HT-29 (cell line): ENCODE measurements at places on chromosomes 12 and 14. TPM values are rescaled to one million over a fixed set of nuclear protein-coding genes. Genes with fewer than 3 reads are reported as not detected.

DNA sequence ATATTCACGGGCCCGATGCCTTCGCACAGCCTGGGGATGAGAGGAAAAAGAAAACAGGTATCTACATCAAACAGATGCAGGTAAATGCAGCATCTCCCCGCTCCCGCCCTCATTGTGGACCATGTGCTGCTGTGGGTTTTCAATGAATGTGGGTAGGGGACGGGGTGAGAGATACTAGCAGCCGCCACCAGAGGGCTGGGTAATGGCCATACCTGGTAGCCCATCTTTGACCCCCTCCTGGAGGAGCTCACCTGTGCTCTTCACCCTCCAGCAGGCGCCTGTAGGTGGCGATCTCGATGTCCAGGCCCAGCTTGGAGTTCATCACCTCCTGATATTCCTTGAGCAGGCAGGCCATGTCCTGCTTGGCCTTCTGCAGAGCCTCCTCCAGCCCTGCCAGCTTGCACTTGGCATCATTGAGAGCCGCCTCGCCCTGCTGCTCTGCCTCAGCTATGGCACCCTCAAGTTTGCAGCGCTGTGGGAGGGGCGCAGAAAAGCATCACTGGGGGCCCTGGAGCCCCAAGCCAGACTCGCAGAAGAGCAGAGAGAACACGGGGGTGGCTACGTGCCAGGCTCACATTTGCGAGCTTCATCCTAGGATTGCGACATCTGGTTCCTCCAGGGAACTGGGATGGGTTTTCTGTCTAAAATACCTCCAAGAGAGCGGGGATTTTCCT is 10.2 kb downstream of the KRT82 start:
- peak; percentile 87 for DNase-seq

DNA sequence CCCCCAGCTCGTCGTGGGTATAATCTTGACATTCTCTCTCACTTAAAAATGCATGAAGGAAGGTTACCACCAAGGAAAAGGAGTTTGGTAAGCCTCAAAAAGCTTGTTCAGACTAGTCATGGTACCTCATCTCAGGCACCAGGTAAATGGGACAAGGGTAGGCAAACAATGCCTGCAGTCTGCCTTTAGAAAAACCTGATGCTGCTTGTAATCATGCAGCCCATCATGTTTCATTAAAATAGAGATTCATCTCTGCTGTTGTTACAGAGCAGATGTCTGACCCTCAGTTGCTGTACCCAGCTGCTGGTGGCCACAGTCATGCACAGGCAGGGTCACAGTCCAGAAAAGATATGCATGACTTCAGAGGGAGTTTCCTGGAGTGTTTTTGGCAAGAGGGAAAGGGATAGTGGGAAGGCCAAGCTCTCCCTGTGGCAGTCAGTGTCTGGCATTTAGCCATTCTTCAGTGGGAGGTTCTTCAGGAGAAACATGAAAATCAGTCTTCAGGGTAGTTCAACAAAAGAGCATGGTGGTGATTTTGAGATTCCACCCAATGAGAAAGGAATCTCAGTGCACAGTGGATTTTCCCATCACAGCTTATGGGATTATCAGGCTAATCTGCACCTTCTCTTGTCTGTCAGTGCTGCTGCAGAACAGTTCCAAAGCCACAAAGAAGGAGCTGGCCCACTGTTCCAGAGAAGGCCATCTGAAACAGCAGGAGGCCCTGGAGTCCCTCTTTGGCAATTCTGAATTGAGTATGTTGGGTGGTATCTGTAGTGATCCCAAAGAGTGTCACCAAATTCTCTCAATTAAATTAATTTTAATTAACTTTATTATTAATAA is 202.7 kb upstream of the FRMD6 start:
- no peak for DNase-seq

NTS gene
- 0.44 TPM in 1 of 2 replicates, not detected in the other for total RNA-seq

SERPINA6 gene
- 0.99 and 1.2 TPM in 2 replicates for total RNA-seq

DNA sequence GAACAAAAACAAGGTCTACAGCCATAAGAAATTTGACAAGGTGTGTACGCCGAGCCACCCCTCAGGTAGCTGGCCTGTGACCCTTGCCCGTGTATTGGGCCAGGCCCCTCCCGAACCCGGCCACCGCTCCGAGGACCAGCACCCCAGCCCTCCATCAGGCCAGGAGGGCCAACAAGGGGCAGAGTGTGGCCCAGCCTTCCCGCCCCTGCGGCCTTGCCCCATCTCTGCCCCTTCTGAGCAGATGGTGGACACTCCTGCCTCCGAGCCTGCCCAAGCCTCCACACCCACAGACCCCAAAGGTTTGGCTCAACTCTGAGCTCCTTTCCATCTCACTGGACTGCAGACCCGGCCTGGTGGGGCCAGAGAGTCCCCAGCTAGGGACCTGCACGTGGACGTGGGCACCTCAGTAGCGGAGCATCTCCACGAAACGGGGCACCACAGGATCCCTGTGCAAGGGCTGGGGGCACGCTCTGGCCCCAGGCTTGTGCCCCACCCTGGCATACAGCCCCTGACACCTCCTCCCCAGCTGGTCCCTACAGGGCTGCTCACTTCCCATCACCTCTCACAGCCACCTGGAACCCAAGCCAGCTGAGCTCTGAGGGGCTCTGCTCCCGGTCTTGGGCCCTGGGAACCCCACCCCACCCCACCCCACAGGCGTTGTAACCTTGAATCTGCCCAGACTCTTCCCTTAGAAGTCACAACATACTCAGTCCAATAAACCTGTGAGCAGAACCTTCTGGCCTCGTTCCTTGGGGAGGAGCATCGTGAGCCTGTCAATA is 3.3 kb downstream of the P2RX2 start:
- no peak for DNase-seq

GRCh38 chr12:4322726-4323125 is 1.7 kb downstream of the TIGAR start:
- no peak for DNase-seq

DNA sequence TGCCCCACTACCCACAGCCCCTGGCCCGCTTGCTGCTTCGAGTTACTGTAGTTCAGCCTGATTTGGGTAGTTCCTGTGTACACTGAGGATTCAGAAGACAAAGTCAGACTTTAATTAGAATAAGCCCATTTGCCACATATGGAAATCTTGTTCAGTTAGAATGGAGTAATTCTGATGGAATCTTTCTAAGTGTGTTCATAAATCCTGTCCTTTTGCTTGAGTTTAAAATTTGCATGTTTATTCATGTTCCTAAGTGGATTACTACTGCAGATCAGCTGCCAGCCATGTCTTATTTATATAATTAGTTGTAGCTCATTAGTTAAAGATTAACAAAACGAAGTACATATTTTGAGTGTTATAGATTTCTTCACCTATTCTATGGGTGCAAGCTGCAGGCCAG is 504.5 kb downstream of the PCNX1 start:
- DNase-seq = no peak

- DNase-seq = no peak
These were observed 9.3 kb upstream of the SERPINA5 start for GRCh38 chr14:94571950-94572349.

TMED8 gene
- total RNA-seq = 2.9 and 3.1 TPM in 2 replicates

DNA sequence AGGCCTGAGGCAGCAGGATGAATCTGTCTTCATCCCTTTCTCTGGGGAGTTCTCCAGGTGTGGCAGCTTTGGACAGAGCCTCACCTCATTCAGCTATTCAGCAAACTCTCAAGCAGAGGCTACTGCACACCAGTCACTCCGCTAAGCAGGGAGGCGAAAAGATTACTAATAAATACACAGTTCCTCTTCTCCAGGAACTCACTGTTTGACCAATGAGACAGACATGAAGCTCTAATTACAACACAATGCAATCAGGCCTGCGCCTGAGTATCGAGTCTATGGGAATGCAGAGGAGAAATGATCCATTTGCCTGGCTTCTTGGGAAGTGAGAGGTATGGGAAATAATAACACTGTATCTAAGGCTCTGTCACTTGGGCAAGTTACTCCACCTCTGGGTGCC is 178.1 kb downstream of the CRADD start:
- DNase-seq = no peak

GRCh38 chr14:23528555-23528954 is 23.0 kb downstream of the ZFHX2 start:
- DNase-seq = no peak

DNA sequence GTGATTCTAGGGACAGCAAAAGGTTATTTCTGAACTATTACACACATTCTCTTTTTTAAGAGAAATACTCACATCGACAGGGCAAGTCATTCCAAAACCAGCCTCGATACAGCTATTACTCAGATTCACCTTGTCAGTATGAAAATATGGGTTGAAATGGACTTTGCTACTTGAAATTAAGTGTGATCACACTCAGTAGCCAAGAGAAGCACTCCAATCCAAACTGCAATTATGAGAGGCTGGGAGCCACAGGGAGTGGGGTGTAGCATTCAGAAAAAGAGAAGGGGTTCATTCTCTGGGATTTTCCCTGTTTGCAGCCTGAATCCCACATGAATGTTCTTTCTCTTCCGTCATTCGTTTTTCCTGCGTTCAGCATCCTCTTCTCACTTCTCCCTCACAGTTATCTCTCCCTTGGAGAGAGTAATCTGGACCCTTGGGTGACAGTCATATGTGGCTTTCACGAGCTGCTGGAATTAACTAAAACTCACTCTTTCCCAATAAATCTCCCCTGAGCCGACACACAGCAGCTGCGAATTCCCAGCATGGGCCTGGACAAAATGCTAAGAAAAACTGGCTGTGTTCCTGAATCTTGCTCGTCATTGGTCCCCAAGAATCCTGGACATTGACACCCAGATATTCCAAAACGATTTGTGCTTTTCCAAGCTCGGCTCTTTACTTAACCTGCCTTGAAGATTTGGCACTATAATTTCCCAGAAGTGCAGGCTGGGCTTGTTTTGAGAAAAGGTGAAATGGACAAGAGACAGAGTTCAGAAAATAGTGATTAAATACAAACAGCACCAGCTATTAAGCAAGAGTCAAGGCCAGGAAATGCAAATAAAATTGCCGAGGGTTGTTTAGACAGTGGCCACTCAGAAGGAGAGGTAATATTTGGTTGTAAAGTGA is 199.5 kb upstream of the PLEKHG7 start:
- DNase-seq = no peak

PIANP gene
- total RNA-seq = not detected in 2 replicates

SMCO2 gene
- 0.16 TPM in 1 of 2 replicates, not detected in the other for total RNA-seq

ADCY6 gene
- 46.3 and 47.4 TPM in 2 replicates for total RNA-seq

GRCh38 chr14:106556665-106557289 is 1030.4 kb downstream of the TMEM121 start:
- peak; percentile 67 for DNase-seq

DNA sequence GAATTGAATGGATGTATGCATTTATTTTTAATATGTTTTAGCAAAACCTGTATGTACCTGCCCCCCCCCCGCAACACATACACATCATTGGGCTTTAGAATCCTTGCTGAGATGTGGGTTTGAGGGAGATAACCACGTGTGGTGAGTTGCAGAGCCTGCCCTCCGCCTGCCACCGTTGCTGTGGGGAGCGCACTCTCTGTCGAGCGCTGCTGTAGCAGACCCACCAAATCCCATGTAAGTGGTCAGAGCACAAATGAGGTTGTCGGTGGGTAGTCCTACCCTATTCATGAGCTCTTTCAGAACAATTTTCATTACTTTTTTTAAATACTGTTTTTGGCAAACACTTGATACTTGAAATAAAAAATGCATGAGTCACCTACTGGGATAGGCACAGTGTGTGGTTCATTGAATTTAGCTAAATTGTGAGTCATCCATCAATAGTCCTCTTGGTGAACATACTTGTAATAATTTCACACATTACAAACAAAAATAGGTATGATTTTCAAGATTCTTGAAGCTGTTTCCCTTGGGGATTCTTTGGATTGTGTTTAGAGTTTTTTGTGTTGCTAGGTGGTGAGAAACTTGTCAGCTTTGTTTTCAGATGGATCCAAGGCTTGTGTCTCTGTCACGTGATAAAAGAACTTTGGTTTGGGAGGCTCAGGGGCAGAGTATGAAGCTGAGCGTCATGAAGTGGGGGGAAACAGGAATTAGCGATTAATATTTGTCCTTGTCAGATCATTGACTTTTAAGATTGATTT is 107.6 kb downstream of the PTCSC3 start:
- no peak for DNase-seq

DNA sequence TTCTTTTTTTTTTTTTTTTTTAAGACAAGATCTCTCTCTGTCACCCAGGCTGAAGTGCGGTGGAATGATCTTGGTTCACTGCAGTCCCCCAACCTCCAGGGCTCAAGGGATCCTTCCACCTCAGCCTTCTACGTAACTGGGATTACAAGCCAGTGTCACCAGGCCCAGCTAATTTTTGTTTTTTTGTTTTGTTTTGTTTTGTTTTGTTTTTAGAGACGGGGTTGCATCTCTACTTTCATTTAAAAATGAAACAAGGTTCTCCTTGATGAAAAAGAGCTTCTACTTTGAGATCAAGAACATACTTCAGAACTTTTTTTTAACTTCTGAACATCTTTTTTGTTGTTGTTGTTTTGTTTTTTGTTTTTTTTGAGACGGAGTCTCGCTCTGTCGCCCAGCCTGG is 121.7 kb upstream of the PRB2 start:
- DNase-seq = no peak

- DNase-seq = no peak
These were observed 392.6 kb downstream of the CCDC91 start for GRCh38 chr12:28582672-28583376.

- no peak for DNase-seq
These were observed 25.4 kb downstream of the BCL11B start for GRCh38 chr14:99246536-99247097.

OR6C2 gene
- total RNA-seq = not detected in 2 replicates

IKBIP gene
- 2.5 and 3.5 TPM in 2 replicates for total RNA-seq

- peak; percentile 35 for DNase-seq
These were observed 19.1 kb downstream of the RPAP3 start for GRCh38 chr12:47686645-47687240.

LRP1-AS gene
- total RNA-seq = not detected in 2 replicates

DNA sequence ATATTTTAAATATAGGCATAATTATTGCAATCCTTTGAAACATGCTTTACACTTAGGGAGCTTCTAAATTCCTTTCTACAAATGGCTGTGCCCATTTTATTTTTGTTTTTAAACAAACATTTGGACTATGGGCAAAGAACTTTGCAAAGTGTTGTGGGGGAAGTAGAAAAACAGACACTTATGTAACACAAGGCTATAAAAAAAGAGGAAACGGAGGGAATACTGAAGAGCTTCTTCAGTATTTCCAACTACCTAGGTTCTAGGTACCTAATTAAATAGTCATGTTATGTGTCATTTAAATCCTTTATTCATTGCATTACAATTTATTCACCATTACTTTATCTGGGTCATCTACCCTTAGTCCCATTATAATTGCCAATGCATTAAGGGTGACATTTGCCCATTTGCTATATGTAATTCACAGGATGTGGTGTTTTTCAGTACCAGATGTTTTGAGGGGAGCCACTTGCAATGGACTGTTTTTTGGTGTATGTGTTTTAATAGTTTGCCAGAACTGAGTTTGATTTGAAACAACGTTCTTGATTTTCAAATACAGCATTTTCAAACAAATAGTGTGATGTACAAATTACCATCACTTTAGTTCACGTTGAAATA is 1.5 kb upstream of the MSRB3 start:
- no peak for DNase-seq

GRCh38 chr12:108649126-108649525 is 15.4 kb upstream of the SELPLG start:
- DNase-seq = no peak

DNA sequence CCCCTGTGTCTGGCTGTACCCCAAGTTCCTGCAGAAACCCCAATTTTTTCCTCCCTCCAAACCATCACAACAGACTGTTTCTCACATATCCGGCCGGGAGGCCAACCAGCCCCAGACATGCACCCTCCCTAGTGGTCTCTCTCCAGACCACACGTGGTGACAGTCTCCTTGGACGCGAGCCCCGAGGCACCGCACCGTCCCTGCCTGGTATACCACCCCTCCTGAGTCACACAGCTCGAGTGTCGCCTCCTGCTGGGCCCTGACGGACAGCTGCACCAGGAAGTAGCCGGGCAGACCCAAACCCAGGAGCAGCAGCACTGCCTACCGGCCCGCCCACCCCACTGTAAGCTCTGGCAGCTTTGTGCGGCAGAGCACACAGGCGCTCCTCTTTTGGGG is 97.4 kb downstream of the RFLNA start:
- peak; percentile 59 for DNase-seq
